ENCODE measurements at places on chromosomes 5 and 9.

DNA sequence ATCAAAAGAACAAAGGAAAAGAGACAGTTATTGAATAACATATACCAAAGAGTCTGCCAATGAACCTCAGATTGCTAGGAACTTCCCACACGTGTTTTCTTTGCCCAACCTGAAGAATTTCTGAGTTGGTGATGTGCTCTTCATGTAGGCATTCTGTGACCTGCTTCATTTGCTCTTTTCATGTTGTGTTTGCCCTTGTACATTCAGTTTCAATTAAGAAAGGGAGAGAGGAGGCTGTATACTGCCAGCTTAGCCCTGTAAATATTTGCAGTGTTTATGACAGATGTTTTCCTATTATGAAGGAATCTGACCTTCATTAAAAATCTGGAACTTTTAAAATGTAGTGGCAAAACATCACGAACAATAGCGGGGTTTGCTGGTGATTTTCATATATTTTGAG lies 168.5 kb downstream of the GAS1 start:
- no peak for DNase-seq
- no peaks in the 10 kb centered on the region for H3K36me3 ChIP-seq
- no peaks in the 10 kb centered on the region for H3K27me3 ChIP-seq
- H3K27ac ChIP-seq = no peak overlapping the region
- H3K4me3 ChIP-seq = no peak overlapping the region

- no peaks in the 10 kb centered on the region for H3K27me3 ChIP-seq
- H3K27ac ChIP-seq = no peak overlapping the region
- DNase-seq = no peak
- no peaks in the 10 kb centered on the region for H3K4me1 ChIP-seq
Measured at GRCh38 chr5:118233606-118234005, 754.7 kb downstream of the DTWD2 start.

GRCh38 chr5:112124788-112125187 lies 294.3 kb downstream of the EPB41L4A start:
- H3K4me1 ChIP-seq = no peaks in the 10 kb centered on the region
- DNase-seq = no peak
- H3K27me3 ChIP-seq = no peaks in the 10 kb centered on the region
- H3K27ac ChIP-seq = no peak overlapping the region
- no peak overlapping the region for H3K4me3 ChIP-seq
- H3K36me3 ChIP-seq = no peaks in the 10 kb centered on the region

DNA sequence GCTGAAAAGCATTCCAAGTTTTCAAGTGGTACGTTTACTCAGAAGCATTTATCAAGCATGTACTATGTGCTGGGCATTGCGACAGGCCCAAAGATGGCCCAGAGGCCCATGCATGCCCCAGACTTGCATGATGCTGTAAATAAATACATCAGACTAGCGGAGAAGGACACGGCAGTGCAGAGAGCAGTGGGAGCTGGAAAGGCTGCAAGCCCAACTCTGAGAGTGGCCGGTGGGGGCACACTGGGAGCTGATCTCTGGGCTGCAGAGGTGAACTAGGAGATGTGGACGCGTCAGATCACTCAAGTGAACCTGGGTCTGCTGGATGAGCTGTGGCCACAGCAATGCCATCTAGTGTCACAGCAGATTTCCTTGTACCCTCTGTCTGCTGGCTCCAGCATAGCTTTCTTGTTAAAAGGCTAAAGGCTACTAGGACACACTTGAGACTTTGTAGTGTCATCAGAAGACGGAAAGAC lies 246.9 kb downstream of the FANCC start:
- H3K4me3 ChIP-seq = no peak overlapping the region
- peaks cover 68% of the 10 kb centered on the region for H3K4me1 ChIP-seq
- no peaks in the 10 kb centered on the region for H3K27me3 ChIP-seq

DNA sequence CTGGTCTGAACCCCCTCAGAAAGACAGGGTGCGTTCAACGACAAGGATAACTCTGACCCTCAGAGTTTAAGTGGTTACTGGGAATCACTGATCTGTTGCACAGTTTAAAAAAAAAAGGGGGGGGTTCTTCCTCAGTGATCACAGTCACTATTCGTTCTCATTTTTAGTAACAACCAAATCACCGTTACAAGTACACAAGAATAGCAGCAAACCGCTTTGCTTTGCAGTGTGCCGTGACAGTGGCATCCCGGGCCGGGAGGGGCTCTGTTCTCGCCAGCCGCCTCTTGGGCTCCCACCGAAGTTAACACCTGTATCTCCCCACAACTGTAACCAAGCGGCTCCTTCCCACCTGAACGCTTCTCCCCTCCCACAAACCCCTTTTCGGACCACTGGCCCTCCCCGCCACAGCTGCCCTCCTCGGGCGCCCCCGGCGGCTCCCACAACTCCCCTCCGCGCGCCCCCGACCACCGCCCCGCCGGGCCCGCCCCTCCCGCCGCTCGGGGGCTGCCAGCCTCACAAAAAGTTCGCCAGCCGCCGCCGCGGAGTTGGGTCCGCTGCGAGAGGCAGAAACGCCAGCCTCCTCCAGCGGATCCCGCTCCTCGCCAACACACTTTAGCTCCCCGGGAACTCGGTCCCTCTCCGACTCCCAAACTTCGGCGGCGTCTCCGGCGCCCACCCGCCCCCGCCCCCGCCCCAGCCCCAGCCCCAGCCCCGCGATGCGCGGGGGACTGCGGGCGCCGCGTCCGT lies 1.2 kb downstream of the SSBP2 start:
- H3K4me3 ChIP-seq = peak overlapping the region; percentile 50
- H3K27ac ChIP-seq = peak overlapping the region; percentile 88
- peak; percentile 51 for DNase-seq

DNA sequence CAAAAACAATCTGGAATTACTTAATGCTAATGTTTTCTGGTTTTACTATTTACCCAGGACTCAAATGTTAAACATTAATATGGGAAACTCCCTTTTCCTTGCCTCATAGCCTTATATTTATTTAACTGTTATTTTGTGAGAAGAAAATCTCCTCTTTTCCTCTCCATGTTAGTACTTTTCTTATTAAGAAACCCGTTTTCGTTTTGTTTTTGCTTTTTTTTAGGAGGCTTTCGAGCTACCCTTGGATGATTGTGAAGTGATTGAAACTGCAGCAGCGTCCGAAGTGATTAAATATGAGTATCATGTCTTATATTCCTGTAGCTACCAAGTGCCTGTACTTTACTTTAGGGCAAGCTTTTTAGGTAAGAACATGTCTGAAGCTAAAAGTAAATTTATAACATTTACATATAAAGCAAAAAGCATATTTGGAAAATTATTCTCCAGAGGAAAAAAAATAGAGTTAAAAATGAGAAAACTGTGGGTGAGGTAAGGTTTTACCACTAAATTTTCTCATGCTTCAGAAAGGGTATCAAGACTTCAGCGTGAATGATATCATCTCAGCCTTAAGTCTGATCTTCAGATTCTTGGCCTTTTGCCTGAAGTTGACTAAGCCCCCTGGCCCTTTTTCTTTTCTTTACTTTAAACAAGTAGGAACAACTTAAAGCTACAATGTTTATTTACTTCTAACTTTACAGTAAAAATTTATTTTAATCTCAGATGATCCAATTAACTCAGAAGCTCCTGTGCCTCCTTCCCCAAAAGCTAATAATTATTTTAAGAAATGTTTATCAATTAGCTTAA lies 113.8 kb downstream of the RPS23 start:
- peaks cover 27% of the 10 kb centered on the region for H3K4me1 ChIP-seq
- no peak overlapping the region for H3K4me3 ChIP-seq
- no peaks in the 10 kb centered on the region for H3K36me3 ChIP-seq
- no peak for DNase-seq

DNA sequence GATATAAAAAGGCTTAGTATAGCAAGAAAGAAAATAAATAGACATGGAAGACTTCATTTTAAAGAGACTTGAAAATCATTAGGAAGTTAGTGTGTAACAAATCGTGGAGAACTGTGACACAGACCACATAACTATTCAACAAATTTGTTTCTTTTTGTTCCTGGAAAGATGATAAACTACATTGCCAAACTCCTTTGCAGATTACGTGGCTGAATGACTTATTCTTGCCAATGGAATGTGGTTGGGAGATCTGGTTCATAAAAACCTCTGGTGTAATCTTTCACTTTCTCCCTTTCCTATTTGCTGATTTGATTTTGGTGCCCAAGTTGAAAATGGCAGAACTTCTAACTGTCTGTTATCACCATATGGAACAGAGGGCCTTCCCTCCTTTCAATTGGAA lies 328.9 kb upstream of the MEF2C start:
- no peak for DNase-seq
- H3K27ac ChIP-seq = no peak overlapping the region
- H3K4me1 ChIP-seq = no peaks in the 10 kb centered on the region
- H3K36me3 ChIP-seq = no peaks in the 10 kb centered on the region
- H3K27me3 ChIP-seq = no peaks in the 10 kb centered on the region
